ENCODE measurements at places on chromosomes 4 and X.

GRCh38 chrX:41397219-41397618 is 49.9 kb upstream of the NYX start:
- DNase-seq = no peak

- no peak for DNase-seq
Measured at GRCh38 chr4:3384771-3385710, 56.7 kb upstream of the HGFAC start.

DNA sequence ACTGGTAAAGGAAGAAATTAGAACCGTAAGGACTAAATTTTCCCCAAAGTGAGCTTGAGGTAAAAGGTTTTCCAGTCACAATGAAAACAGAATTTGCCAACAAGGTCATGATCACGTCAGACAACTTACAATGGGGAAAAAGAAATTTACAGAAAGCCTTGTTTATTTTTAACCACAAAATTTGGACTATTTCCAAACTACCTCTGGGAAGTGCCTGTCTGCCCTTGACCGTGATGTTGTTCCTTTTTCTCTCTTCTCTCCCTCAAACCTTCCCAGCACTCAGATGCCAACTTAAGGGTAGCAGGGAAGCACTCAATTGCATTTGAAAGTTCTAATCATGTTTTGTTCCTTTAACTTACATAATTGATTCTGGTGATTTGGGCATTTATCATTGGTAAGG is 32.5 kb downstream of the MEPE start:
- no peak for DNase-seq

DNA sequence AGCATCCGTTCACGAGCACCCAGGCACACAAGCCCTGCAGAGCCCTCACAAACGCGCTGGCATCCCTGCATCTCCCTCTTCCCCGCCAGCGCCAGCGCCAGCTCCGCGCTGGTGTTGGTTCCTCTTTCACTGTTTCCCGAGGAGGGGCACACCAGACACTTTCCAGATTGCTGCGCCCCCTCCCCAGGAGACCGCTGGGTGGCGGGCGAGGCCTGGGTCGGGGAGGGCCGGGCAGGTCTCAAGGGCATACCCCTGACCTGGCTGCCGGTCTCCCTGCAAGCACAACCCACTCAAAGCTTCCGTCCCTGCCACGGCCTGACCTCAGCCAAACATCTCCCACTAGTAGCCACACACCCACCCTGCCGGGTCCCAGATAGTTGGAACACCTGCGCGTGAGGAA is 2.2 kb upstream of the NKX1-1 start:
- DNase-seq = no peak

GRCh38 chr4:1055721-1056590 is 44.5 kb downstream of the FGFRL1 start:
- peak; percentile 85 for DNase-seq

DNA sequence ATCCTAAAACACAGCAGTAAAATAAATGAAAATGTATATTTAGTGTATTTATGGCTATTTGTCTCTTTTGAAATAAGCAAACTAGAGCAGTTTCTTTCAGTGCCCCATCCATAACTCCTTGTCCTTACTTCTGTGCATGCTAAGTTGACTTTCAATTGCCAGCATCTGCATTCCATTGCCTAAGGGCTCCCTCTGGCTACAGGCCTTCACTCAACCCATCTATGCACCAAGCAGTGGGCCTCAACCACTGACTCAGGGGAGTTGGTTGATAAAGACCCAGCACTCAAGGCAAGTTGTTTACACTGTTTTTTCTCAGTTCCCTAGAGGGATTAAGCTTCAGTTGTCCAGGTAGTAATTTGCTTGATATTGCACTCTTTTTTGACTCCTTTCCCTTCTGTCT is 265.7 kb downstream of the IQCM start:
- DNase-seq = no peak
